Posterior cingulate gyrus (tissue), 11 donors: ENCODE measurements at places on chromosomes 5 and 9.
A peak's percentile ranks its signal among the peaks of the same experiment; 100 is the strongest.

- no peak for DNase-seq
Measured at GRCh38 chr5:149588936-149589335, 7.6 kb downstream of the ARHGEF37 start.

GRCh38 chr5:7642029-7642428, 208.9 kb downstream of the CFAP90 start:
- DNase-seq = no peak

- no peak for DNase-seq
Measured at GRCh38 chr5:96652769-96653454, 9.3 kb upstream of the CAST start.

GRCh38 chr5:62284946-62285891, 20.8 kb upstream of the KIF2A start:
- no peak for DNase-seq

DNA sequence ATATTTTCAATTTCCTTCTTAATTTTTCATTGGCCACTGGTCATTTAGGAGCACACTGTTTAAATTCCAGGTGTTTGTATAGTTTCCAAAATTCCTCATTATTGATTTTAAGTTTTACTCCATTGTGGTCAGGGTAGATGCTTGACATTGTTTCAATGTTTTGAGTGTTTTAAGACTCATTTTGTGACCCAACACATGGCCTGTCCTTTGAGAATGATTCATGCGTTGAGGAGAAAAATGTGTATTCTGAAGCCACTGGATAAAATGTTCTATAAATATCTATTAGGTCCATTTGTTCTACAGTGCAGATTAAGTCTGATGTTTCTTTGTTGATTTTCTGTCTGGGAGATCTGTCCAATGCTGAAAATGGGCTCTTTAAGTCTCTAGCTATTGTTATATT, 24.4 kb upstream of the FNIP1 start:
- DNase-seq = no peak

- no peak for DNase-seq
Measured at GRCh38 chr5:95471487-95471886, 80.3 kb downstream of the FAM81B start.

DNA sequence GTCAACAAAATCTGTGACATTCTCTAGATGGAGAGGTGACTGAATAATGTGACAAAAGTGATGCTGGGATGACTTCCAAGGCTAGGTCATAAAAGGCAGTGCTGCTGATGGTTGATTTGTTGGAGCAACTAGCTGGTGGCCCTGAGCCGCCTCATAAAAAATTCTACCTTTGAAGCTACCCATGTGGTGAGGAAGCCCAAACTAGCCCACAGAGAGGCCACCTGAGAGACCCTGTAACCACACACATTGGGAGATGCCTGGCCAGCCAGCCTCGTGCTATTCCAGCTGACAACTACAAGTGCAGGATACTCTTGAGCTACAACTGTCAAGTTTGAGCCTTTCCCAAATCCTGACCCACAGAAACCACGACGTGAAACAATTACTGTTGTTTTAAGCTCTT, 22.7 kb downstream of the CLTA start:
- DNase-seq = no peak

DNA sequence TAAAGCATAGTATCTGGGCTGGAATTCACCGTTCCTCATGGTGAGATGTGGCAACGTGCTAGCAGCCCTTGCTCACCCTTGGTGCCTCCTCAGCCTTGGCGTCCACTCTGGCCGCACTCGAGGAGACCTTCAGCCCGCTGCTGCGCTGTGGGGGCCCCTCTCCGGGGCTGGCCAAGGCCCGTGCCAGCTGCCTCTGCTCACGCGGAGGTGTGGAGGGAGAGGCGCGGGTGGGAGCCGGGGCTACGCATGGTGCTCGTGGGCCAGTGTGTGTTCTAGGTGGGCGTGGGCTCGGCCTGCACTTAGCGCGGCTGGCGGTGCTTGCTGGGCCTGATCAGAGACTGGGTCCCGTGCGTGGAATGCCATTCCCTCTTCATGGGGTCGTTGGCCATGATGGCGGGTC, 424.2 kb downstream of the KCTD16 start:
- no peak for DNase-seq

DNA sequence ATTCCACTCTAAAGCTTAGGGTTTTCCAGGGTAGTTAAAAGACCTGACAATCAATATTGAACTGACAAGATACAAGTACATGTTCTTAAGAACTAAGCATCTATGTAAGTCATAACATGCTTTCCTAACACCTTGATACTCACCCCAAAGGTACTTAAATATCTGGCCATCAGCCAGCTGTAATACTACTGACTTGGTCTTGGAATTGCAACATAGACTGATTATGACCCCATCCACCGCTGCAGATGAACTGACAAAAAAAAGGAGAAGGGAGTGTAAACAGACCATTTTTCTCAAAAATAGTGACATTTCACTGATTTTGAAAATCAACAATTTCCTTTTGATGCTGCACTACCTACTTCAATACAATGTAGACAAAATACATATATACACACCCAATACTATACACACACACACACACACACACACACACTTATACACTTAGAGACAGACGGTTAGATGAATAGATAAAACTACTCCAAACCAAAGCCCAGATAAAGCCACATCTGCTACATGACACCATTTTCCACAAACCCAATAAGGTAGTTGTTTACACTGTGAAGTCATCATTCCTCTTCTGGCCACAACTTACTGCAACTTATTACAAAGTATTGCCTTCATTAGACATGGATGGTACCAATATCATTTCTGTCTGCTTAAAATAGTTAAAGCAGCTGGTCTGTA, 30.4 kb downstream of the ELP1 start:
- no peak for DNase-seq

DNA sequence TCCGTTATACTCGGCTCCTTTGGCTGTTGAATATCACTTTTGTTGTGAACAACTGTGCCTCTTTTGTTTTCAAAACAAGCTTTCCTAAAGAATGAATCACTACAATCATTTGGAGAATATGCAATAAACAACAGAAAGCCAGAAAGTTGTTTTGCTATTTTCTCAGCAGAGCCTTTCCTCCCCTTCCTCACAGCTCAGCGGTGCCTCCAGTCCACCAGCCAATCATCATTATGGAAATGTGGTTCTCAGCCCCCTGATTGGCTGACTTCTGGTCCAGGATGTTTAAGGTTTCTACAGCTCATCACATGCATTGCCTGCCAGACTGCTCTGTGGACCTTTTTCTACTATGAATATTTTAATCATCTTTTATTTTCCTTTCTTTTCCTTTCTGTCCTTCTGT, 9.1 kb upstream of the ZNF608 start:
- DNase-seq = peak; percentile 91

DNA sequence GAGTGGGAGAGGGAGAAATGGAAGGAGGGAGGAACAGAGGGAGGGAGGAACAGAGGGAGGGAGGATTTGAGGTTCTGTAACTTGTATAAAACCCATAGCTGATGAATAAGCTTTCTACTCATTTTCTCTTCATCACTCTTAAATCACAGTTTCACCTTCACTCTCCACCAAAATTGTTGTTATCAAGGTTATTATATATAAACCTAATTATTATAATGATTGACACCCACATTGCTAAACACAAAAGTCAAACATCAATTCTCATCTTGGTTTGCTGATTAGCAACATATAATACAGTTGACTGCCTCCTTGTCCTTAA, 229.0 kb upstream of the PAPPA start:
- no peak for DNase-seq

GRCh38 chr9:94894094-94894699, 167.7 kb downstream of the AOPEP start:
- DNase-seq = no peak

GRCh38 chr9:128397831-128398230, 22.8 kb upstream of the CERCAM start:
- DNase-seq = no peak

DNA sequence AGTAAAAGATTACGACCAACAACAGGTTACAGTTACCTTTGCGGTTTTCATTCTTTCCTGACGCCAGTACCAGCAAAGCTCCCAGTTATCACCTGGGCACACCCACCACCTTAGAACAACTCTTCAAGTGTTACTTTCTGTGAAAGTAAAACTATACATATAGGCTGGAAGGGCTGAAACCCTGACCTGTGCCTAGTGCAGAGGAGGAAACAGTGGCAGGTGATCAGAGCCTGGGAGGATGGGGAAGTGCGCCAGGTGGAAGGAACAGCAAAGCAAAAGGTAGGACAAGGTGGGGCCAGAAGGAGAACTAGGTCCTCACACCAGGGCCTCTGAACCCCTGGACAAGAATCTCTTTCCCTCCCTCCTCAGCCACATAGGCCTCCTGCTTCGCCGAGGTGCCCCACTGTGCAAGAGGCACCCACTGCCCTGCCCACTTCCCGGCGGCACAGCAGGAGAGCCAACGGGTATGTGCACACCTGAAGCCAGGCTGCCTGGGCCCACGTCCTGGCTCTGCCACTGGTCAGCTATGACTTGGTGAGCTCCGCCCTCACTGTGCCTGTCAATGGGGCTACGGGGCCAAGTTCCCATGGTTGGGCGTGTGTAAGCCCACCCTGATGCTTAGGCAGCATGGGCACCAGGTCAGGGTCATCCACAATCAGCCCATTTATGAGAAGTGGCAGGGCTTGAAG, 26.9 kb downstream of the BICD2 start:
- DNase-seq = no peak
